ENCODE measurements at places on chromosomes 3 and 15. TPM values are rescaled to one million over a fixed set of nuclear protein-coding genes. Genes with fewer than 3 reads are reported as not detected.

The FOXB1 gene
- polyA plus RNA-seq = not detected

The DNAJB8 gene
- polyA plus RNA-seq = not detected

DNA sequence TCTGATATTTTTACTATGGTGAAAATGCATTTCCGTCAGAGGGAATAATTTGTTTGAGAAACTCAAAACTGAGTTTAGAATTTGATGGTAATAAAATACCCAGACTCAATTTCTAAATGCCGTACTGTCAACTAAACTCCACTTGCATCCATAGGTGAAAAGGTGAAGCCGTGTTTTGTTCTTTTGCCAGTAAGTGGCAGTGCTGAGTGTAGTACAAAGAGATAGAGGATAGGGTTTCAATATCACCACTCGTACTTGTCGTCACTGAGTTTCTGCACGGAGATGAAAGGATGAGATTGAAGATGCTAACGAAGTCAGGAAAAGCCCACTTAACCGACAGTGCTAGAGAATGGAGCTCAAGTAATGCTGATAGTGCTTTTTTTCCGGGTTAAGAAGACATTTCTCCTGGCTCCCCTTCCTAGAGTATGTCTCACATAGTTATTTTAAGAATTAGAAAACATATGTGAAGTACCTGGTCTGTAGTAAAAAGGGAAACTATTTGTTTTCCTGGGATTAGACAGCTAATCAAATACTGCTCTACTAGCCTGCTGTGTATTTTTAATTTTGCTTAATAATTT lies 345.1 kb downstream of the IL5RA start:
- DNase-seq = no peak

The RBP2 gene
- 1.4 TPM for polyA plus RNA-seq

The NUSAP1 gene
- polyA plus RNA-seq = 2.1 TPM

DNA sequence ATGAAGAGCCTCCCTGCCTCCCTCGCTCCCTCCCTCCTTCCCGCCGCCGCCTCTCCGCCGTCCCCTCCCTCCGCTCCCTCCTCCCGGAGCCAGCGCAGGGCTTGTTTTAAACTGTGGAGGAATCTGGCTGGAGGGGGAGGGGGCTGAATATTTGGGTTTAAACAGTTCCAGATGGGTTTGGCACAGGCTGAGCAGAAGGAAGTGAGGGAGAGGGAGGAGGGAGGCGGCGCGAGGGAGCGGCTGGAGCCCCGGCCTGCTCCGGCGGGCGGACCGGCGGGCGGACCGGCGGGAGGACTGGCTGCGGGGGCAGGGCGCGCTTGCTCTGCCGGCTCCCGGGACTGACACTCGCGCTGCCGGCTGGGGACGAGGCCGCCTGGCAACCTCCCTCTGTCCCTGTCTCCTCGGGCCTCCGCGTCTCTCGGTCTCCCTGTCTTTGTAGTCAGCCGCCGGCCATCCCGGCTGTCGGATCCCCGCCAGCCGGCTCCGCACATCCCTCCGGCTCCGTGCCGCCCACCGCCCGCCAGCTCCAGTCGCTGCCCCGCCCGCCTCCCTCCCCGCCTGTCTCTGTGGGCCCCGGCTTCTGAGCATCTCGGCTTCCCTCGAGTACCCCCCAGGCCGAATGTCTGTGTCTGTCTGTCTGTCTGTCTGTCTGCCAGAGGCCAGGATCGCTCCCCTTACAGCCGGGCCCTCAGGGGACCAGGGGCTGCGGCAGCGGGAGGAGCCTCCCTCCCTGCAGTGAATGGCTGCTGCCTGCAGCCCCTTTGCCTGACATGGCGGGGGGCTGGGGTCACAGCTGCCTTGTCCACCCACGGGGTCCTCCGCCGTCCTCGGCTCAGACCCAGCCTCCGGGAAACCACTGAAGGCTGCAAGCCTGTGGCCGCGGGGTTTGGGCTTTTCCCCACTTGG lies 7.6 kb downstream of the EPHB3 start:
- DNase-seq = peak; percentile 80

The SELENOK gene
- polyA plus RNA-seq = 63.6 TPM

Data from pancreas (tissue), 10 donors.